Fibroblast of lung (primary cell): ENCODE measurements at places on chromosomes 12 and 14. TPM values are rescaled to one million over a fixed set of nuclear protein-coding genes. Genes with fewer than 3 reads are reported as not detected.
A peak's percentile ranks its signal among the peaks of the same experiment; 100 is the strongest.

- peak; percentile 16 for DNase-seq
These were observed 51.4 kb upstream of the GARIN2 start for GRCh38 chr14:67137744-67138371.

- no peak for DNase-seq
These were observed 11.5 kb downstream of the ASPG start for GRCh38 chr14:104096751-104097700.

GALNT9 gene
- total RNA-seq, result 0.51 and 2.8 TPM in 2 replicates

SMCO2 gene
- 0.26 TPM in 1 of 2 replicates, not detected in the other for total RNA-seq

DNA sequence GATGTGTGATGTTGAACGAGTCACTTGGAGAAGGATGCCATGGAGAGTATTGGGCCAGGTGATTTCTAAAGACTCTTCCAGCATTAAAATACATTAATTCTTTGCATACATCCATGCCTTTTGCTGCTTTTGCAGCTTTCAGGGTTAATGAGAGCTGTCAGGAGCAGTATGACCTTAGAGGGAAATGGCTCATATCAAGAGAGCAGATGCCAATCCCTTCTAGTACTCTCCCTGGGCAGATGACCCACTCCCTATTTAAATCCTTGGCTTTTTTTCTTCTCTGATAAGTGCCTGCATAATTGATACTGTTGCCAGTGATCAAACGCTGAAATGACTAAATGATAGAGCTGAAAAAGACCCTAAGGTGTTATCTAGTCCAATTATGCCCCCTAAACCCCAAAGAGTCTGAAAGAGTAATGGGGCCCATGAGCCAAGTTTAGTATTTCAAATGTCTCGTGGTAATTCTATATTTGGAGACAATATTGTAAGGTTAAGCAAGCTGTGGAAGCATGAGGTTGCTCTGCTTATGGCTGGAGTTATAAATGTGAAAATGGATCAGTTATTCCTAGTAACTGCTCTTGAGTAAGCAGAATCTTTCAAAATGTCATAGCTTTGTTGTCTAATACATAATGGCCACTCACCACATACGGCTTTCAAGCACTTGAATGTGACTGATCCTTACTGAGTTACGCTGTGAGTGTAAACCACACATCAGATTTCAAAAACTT lies 137.3 kb downstream of the ETV6 start:
- DNase-seq, result no peak

- no peak for DNase-seq
These were observed 121.5 kb downstream of the ADGRD1 start for GRCh38 chr12:131075194-131075593.

DNA sequence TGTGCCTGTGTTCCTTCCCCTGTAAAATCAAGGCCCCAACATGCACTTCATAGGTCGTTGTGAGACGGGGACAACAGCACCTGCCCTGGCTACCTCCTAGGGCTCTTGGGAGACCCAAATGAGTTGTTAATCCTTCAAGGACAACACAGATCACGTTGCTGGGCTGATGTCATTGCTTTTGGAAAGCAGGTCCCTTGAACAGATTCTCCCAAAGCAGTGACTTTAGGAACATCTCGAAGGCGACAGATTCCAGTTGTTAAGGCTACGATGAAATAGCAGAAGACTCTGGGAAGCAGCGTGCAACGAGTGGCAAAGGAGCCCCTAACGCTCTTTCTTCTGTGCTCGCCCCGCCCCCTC lies 26.2 kb upstream of the MAP1LC3B2 start:
- DNase-seq, result no peak

DNA sequence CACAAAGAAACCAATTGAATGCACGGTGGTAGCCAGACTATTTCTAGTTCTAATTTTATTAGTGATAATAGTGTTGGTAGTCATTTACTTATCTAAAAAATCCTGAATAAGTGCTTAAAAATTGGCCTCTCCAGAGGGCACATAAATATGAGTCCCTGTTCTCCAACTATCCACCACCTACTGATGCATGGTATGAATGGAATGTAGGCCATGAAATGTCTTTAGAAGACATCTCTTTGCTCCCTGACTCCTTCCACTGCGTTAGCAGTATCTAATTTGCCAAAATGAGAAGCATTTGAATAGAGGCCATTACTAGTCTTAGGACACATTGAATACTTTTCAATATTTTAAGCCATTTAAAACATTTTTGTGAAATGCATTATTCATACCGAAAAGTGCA lies 261.7 kb downstream of the LRFN5 start:
- no peak for DNase-seq

CLEC6A gene
- not detected in 2 replicates for total RNA-seq

- DNase-seq, result no peak
These were observed 84.3 kb downstream of the CRACR2A start for GRCh38 chr12:3668479-3669165.

DNA sequence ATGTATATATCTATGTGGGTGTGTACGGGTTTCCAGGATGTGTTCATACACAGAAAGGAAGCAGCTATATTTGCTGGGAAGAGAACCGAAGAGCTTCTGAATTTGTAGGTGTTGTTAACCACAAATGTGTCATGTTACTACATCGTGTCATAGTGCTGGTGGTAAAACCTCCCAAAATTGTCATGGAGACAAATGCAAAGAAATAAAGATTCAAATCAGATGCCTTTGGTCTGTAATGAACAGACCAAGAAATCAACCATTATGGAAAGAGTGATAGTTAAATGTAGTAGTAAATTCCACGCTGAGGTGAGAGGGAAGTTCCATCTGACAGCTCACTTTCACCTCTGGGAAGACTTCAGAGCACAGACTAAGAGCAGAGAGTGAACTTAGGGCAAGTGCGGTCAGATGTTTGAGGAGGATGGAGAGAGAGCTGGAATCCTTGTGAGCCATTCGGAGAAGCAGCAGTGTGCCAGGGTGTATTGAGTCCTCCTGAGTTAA lies 487.5 kb downstream of the TMEM121 start:
- no peak for DNase-seq

GRCh38 chr14:57319636-57320192 lies 50.9 kb downstream of the AP5M1 start:
- no peak for DNase-seq

PLEKHD1 gene
- under 0.01 TPM in 2 replicates for total RNA-seq

PLBD1 gene
- 5.1 and 5.4 TPM in 2 replicates for total RNA-seq

DNA sequence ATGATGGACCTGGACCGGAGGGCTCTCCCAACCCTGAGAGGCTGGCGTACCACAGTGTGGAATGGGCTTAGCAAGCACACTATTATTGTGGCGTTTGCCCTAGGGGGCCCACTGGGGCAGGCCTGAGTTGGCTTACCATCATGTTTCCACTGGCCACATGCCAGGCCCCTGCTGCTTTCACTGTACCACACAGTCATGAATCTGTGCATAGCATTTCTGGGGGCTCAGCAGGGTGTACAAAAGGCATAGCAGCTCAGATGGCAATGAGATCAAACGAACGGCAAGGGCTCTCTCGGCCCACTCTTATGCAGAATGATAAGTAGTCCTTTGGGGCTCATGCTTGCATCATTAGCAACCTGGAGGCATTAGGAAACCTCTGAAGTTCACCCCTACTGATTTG lies 137.0 kb upstream of the HIF1A start:
- DNase-seq, result no peak

- DNase-seq, result peak; percentile 94
These were observed 164.8 kb upstream of the NRXN3 start for GRCh38 chr14:78005325-78005724.

- peak; percentile 64 for DNase-seq
These were observed 1.1 kb upstream of the LRP1 start for GRCh38 chr12:57127101-57127725.

SLC25A21 gene
- total RNA-seq, result 0.26 and 0.50 TPM in 2 replicates

TGM1 gene
- 0.51 and 0.83 TPM in 2 replicates for total RNA-seq

DNA sequence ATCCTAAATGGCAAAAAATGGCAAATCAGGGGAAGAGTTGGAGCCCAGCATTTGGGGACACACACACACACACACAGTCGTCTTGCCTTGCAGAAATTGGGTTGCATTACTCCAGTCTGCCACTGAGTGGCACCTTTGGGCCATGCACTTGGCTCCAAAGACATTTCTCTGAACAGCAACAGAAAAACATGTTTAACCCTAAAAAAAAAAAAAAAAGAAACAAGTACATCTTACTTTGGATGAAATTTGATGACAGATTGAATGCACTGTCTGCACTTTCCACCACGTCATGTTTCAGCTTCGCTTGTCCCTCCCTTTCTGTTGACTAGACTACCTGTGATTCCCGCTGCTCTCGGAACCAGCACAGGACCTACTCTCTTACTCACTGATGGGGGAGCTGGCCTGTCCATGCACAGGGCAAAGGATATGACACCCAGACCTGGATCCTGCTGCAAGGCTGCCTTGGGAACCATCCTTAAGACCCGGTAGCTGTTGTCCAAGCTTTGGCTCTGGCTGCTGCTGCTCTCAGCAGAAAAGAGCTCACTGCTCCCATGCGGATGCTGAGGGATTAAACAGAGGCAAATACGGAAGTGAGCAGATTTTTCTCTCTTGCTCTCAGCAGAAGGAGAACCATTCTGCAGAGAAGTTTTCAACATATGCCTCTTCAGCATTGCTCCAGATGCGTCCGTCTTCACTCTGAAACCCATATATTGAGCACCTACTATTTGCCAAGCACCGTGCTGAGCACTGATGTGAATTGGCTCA lies 376.8 kb downstream of the DPF3 start:
- peak; percentile 77 for DNase-seq

DNA sequence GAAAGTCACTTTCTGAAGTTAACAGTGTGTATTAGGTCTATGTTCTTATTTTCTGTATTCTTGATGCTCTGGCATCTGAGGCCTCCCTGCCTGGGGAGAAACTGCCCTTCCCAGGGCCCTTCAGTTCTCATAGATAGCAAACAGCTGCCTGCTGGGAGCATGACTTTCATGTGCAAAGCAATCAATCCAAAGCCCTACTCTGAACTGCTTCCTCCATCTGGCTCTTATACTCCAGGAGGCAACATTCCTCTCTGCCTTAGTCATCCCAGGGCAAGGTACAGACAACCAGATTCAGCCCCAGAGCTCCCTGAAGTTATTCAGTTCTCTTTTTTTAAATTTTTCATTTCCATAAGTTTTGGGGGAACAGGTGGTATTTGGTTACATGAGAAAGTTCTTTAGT lies 41.7 kb upstream of the RIN3 start:
- DNase-seq, result peak; percentile 94

DNA sequence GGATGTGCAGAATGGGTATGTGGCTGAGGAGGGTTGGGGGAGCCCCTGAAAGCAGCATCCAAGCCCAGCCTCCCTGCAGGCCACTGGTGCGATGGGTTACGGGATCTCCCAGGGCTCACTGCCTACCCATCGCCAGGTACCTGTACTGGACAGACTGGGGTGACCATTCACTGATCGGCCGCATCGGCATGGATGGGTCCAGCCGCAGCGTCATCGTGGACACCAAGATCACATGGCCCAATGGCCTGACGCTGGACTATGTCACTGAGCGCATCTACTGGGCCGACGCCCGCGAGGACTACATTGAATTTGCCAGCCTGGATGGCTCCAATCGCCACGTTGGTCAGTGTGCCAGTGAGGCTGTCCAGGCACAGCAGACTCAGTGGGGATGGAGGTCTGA lies 18.3 kb upstream of the NXPH4 start:
- no peak for DNase-seq

TRPV4 gene
- total RNA-seq, result 0.51 and 0.66 TPM in 2 replicates

DNA sequence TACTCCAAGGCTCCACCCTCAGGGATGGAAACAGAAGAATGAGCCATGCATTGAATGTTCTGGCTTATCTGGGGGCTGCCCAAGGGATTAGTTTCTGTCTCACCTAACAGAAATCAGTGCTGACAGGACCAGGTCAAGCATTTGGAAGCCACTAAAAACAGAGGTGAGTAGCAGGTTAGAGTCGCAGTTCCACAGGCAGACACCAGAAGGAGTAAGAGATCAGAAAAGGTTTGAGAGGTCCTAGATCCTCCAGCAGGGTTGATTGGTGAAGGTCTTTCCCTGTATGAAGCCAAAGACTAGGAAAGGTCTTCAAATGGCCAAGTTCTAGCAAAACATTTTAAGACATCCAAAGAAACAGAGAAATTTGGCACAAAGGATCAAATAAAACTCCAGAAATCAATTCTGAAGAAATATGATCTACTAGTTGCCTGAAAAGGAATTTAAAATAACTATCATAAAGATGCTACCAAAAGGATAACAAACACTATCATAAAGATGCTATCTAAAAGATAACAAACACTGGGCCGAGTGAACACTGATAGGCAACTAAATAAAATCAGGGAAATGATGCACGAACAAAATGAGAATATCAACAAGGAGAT lies 19.5 kb upstream of the TTC9 start:
- DNase-seq, result peak; percentile 12

GRCh38 chr12:91052026-91052425 lies 5.8 kb downstream of the KERA start:
- no peak for DNase-seq

DNA sequence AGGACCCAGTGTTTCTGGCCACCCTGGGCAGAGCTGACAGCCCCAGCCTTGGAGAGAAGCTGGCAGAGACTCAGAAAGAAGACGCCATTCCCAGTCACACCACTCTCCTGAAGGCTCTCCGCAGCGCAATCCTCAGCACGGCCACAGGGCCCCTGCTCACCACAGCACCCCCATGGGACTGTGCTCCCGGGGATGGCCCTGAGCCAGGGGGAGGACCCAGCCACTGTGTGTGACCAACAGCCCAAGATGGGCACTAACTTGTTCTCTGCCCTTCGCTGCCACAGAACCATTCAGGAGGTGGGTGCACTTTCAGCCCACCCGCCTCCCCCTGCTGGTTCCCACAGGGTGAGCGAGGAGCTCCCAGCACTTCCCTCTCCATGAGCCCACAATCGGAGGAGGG lies 57.1 kb downstream of the CCNK start:
- DNase-seq, result no peak

CCDC184 gene
- under 0.01 and 0.17 TPM in 2 replicates for total RNA-seq

- peak; percentile 77 for DNase-seq
These were observed 41.2 kb downstream of the DGLUCY start for GRCh38 chr14:91154851-91155625.

NEDD1 gene
- 24.9 and 30.7 TPM in 2 replicates for total RNA-seq

GRCh38 chr14:59358102-59358501 lies 107.1 kb downstream of the GPR135 start:
- peak; percentile 53 for DNase-seq

DNA sequence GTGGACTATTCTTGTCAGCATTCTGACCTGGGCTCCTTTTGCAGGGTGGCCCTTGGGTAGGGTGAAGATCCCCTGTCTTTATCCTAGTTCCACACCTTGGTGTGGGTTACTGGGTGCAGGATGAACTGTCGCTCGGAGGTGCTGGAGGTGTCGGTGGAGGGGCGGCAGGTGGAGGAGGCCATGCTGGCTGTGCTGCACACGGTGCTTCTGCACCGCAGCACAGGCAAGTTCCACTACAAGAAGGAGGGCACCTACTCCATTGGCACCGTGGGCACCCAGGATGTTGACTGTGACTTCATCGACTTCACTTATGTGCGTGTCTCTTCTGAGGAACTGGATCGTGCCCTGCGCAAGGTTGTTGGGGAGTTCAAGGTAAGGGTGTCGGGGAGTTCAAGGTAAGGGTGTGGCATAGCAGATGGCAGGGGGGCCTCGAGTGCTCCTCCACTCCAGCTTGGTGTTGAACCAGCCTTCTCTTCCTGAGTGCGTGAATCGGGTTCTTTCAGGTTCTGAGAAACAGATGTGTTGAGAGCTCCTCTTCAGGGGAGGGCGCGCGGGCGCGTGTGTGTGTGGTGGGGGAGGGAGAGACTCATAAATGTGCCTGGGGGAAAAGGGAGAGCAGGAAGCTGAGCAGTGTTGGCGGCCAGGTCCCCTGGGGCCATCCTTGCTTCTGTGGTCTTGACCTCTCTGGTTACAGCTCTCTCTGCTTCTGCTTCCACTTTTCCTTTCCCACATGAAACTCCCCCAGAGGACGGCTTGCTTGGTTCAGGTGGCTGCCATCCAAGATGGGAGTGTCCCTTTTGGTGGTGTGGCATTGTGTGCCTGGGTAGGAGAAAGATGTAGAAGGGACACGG lies 4.0 kb downstream of the ATG101 start:
- DNase-seq, result peak; percentile 28

- DNase-seq, result no peak
These were observed 357.9 kb upstream of the TMEM132C start for GRCh38 chr12:127909041-127909440.
